GM03348 (cell line): ENCODE measurements at places on chromosomes 7 and 10.

GRCh38 chr7:94941844-94942632, 34.6 kb downstream of the PPP1R9A start:
- no peak for DNase-seq

DNA sequence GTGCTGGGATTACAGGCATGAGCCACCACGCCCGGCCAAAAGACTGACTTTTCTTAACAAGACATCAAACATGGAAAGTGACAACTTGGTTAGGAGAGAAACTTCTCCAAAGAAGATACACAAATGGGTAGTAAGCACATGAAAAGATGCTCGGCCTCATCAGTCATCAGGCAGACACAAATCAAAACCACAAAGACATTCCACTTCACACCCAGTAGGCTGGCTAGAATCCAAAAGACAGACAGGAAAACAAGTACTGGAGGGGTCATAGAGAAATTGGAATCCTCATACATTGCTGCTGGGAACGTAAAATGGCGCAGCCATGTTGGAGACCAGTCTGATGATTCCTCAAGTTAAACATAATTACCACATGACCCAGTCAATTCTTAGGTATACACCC, 16.4 kb downstream of the SEPHS1 start:
- no peak for DNase-seq

DNA sequence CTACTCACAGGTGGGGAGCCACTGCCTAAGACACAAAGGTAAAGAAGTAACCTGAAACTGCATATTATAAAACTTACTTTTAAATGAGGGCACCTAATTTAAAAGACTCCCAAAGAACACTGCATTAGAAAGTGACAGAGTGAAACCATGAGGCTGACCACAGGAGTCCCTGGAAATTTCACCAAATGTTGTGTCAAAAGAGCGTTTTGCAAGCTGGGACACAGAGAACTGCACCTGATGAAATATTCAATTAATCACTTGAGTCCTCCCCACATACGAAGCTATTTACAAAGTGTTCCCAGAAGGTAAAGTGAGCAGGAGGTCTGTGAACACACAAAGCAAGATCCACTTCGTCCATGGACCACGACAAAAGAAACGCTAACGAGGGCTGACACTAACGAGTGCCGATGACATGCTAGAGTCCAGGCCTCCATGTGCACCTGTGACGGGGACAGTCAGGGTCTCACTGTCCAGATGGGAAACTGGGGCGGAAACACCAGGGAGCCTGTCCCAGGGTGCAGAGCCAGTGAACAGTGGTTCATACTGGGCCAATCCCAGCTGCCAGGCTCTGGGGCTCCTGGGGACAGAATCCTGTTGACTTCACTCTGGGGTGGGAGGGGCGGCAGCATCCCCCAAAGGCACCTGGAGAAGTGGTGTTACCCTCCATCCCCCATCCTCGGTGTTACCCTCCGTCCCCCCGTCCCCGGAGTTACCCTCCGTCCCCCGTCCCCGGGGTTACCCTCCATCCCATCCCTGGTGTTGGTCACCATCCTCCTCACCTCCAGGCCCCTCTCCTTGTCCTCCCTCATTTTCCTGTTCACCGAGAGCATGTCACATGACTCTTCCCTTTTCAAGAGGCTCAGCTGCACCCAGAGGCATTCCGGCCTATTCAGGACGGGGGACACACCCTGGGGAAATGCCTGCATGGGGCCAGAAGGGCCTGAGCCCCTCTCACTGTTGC, 63.4 kb downstream of the DIP2C start:
- no peak for DNase-seq

- no peak for DNase-seq
Measured at GRCh38 chr10:70655316-70655715, 17.0 kb upstream of the ADAMTS14 start.

DNA sequence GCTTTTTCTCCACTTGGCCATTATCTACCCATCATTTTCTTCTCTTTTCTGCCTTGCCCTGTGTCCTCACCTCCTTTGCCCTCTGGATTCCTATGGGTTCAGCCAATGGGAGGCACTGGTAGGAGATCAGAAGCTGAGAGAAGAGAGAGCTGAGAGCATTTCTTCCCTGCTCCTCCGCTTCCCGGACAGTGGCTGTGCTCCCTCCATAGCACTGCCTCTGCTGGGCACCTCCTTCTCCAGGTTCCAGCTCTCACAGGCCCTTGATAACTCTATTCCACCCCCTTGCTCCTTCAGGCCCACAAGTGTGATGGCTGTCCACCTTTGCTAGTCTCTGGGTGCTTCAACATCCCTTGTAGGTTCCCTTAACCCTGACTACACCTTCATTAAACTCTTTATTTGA, 79.6 kb downstream of the LSM5 start:
- no peak for DNase-seq

DNA sequence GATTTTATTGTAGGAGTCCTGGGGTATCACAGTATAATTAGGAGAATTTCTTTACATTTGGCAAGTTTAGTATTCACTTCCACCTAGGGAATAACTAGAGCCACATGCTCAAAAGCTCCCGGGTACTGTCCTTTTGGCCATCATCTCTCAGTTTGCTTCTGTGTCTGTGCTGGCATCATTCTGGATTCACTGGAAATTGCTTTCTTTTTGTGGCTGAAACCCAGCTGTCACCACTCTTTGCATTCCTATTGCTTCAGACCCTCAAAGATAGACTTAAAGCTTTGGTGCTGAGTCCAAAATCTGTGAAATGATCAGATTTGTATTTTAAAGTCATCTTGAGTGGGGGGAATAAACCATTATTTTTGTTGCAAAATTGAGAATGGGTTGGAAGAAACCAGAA, 8.9 kb downstream of the SDK1 start:
- no peak for DNase-seq

DNA sequence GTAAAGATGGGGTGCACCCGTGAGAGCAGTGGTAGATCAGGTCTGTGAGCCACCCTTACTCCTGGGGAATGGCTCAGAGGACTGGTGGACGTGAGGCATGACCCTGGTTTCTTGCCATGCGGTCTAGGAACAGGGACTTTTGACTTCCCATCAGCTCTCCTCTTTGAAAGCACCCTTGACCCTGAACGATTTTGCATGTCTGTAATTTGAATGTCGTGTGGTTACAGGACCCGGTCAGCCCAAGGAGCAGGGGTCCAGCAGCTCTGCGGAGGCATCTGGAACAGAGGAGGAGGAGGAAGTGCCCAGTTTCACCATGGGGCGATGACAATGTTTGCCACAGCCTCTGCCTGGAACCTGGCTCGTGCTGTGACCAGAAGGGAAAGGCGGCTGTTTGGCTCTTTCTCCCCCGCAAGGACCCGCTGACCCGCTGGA, 8.6 kb upstream of the ORAI2 start:
- DNase-seq: no peak

DNA sequence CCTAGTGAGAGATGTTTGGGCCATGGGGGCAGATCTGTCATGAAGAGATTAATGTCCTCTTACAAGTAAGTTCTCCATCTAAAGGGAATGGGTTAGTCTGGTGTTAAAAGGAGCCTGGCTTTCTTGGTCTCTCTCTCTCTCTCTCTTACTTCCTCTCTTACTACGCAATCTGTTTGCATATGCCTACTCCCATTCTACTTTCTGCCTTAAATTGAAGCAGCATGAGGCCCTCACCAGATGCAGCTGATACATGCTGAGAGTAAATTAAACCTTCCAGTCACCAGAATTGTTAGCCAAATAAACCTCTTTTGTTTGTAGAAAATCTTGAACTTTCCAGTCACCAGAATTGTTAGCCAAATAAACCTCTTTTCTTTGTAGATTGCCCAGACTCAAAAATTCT, 884.1 kb downstream of the NRG3 start:
- DNase-seq: no peak

DNA sequence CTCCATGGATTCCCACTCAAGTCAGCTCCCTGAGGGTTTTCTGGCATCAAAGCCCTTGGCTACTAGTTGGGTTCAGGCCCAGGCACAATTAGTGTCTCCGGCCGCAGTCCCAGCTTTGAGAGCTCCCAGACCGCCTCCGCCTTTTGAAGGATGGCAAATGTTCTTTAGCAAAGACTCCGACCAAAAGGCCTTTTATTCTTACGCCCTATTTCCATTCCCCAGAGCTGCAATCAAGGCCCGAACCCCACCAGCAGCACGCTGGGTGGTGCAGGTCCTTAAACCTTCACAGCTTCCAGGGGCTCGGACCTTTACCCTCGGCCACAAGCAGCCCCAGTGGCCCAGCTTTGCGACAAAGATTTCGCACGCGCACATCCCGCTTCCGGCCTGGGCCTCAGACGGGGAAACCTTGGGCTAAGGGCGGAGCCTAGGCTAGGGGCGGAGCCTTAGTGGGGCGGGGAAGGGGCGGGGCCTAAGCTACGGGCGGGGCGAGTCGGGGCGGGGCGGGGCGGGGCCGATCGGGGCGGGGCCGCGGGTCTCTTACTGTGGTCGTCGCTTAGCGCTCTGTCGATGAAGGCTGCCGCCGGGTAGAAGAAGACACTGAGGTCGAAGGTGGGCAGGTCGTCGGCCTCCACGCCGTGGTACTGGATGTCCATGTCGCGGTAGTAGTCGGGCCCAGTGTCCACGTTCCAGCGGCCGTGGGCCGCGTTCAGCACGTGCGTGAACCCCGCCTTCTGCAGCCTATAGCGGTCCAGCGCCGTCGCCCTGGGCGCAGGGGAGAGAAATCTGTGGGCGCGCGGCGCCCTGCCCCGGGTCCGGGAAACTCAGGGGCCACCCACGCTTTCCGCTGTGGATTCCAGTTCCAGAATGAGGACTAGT, 68.0 kb upstream of the SAMD8 start:
- no peak for DNase-seq

DNA sequence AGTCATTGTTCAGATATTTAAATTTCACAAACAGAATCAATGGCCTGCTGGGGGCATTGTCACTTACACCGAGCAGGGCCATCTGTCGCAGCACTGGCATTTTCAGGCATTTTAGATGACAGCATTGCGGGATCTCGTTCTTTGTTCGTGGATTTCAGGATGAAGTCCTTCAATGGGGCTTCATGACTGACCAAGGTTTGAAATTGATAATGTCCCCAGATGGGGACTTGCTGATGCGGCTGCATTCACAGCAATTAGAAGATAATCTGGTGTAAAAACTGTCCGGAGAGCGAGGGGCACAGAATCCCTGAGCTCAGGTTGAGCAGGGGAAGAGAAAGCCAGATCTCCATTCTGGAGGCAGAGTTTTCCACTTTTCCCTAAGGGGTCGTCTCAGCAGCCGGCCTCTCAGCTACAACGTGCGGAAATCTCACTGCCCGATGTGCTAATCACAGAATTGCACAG, 1.9 kb upstream of the C7orf33 start:
- DNase-seq: no peak

DNA sequence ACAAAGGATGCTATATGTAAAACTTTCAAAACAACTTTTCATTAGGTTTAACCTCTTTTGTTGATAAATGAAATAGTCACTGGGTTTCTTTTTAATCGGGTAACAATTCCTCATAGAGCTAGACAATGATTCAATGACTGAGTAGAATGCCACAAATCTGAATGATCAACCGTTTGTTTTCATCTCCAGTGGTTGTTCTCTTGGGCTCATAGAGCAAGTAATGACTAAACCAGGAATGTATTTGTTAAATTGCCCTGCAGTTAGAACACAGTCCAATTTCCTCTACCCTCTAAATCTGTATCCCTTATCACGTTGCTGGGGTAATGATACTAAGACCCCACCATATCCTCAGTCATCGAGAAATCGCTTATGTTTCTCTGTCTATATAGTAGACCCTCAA, 40.0 kb downstream of the CNNM1 start:
- peak; percentile 23 for DNase-seq

DNA sequence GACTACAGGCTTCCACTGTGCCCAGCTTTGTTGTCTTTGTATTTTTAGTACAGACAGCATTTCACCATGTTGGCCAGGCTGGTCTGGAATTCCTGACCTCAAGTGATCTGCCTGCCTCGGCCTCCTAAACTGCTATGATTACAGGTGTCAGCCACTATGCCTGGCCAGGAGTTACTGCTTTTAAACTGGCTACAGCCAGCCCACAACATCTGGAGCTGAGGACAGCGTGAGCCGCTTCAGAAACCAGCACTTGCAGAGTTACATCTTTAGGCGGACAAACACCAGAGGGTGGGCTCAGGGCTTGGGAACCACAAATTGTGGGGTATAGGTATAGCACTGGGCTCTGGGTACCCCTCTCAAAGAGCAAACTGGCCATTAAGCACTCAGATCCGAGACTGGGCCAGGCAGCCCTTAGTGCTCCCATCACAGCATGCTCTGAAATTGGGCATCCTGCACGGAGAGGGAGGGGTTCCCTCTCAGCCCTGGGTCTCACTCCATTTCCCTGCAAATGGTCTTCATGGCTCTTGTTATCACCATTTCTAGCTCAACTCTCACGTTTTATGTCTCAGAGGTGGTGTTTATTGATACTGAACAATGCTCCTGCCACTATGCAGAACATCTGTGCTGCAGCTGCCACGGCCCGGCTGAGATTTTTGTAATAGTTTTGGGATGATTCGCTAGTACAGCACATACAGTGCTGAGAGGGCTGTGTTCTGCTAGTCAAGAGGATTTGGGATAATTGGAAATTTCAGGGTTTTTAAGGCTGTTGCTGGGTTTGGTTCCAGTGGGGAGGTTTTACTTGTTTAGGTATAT, 146.4 kb upstream of the LYZL2 start:
- DNase-seq: peak; percentile 88

GRCh38 chr7:12210179-12211053, 678 bp upstream of the TMEM106B start:
- DNase-seq: no peak

DNA sequence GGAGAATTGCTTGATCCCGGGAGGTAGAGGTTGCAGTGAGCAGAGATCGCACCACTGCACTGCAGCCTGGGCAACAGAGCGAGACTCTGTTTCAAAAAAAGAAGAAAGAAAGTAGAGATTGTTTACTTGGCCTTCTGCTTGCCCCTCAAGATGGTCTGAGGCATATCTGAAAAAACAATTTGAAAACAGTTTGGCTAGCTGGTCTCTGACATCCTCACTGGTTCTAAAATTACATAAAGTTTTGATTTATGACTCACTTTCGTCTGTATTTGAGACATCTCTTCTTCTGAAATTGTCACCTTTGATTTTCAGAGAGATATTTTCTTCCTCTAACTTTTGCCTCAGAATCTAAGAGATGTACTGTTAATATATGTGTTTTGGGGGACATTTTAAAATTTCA, 49.6 kb upstream of the HELLS start:
- DNase-seq: no peak

GRCh38 chr7:17385612-17386011, 87.2 kb downstream of the AHR start:
- DNase-seq: no peak

DNA sequence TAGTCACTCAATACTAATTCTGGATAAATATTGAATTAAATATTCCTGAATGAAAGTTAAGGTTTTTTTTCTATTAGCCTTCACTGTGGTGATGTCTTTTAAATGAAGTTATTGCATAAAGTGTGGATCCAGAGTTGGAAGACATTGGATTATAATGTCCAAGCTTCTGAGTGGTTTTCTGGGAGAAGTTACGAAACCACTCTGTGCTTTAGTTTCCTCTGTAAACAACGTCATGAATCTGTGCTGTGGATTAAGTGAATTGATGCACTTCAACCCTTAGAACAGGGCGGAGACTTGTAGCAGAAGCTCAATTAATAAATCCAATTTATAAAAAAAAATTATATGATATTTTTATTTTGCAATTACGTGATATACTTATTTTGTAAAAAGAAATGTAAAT, 271.7 kb downstream of the BICC1 start:
- no peak for DNase-seq
